ENCODE measurements at places on chromosomes 12 and 14. TPM values are rescaled to one million over a fixed set of nuclear protein-coding genes. Genes with fewer than 3 reads are reported as not detected.

Gene NUAK1
- 73.9 TPM for total RNA-seq

Gene ZDHHC22
- not detected for total RNA-seq

Gene PPP1R3E
- 2.6 TPM for total RNA-seq

Gene IL26
- not detected for total RNA-seq

Gene TMEM253
- not detected for total RNA-seq

- DNase-seq = peak; percentile 53
Observed at GRCh38 chr12:96375170-96375569, 25.1 kb downstream of the CDK17 start.

GRCh38 chr14:94571950-94572349 is 9.3 kb upstream of the SERPINA5 start:
- DNase-seq = peak; percentile 35

- no peak for DNase-seq
Observed at GRCh38 chr14:75770635-75771034, 109.6 kb downstream of the TTLL5 start.

DNA sequence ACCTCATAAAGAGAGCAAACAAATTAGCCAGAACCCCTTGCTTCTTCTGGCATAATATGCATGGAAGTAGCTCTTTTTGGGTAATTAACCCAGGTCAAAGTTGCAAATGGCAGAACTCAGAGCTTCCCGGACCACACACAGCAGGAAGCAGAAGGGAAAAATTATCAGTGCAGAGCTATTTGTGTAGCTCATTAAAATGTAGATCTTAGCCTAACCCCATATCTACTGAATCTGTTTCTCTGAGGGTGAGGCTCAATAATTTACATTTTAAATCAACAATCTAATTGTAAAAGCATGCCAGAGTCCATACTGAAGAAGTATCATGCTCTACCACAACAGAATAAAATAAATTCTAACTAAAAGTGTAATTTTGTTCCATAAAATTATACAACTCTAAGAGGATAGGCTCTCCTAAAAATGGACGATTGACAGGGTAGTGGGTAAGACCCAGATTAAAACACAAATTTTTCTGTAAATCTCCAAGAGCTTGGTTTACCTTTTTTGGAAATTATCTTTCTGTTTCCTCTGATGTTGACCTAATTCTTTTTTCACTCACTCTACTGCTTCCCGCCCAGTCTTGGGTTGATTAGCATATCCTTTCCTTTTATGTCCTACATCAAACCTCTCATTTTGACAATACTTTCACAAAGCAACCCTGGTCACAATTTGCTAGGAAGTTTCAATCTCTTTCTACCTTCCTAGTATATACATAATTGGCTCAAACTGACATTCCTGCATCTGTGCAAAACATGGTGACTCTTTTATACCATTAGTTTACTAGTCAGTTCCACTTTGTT is 213.3 kb upstream of the SLC16A7 start:
- DNase-seq = no peak

DNA sequence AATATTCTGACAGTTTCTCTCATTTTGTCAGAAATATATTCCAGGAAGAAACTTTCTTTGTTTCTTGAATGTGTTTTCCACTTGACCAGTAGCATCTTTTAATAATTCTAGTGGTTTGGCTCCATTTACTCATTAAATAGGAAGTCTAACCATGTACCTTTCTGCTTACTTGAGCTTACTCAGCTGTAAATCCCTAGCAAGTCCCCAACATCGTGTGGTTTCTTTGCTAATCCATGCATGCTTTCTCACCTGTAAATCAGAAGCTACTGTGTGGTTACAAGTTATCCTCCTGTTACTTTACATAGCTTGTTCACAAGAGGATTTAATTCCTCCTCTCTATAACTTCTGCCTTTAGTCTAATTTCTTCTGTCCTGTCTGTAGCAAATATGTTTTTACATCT is 227.7 kb downstream of the FSCB start:
- DNase-seq = no peak

DNA sequence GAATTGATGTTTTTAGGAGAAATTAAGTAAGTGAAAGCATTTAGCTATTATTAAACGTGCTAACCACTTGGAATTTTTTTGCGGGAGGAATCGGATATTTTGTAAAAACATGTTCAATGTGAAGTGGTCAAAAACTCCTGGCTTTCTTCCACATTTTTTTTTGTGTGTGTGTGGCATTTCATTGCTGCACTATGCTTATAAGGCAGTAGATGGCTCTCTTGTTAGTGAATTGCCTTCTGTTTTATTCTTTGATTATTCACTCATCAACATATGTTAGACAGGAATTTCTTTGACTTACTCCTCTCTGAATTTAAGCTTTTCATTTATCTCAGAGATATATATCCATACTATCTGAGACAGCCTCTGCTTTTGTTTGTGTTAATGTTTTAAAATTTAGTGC is 71.3 kb downstream of the DERA start:
- DNase-seq = peak; percentile 63

DNA sequence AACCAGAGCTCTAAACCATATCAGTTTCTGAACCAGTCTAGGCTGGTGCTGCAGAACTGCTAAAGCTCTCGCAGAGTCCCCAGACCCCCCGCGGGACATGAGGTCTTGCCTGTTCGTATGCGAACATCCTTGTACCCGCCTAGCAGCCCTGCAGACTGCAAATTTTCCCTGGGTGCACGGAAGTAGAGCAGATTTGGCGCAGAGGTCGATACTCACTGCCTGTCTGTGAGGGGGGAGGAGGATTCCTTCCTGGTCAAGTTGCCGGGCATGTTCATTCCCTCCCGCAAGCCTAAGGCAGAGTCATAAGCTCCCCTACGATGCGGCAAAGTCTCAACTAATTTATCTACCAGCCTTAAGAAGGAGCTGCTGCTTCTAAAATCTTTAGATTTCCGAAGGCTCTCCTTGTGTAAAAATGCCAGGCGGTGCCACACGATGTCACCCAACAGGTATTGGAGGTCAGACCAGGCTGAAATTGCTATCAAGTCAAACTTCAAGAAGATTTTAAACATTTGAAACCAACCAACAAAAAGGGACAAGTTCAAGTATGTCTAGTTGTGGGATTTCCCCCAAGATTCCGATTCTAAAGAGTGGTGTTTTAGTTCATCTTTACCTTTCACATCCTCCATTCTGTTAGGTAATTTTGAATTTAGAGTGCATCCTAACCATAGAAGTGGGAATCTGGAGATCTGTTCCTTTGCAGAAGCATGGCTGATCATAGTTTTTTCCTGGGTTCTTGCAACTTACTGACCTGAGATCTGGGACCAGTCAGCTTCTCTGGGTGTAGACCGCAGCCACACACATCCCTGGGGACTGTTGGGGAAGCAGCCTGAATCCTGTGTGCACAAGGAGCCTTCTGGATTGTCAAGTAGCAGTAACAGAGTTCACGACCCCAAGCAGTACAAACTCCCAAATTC is 1.6 kb upstream of the PAX9 start:
- DNase-seq = no peak

- DNase-seq = no peak
Observed at GRCh38 chr12:18483698-18484325, 222.5 kb downstream of the PIK3C2G start.

- peak; percentile 36 for DNase-seq
Observed at GRCh38 chr12:101823891-101824290, 6.9 kb downstream of the GNPTAB start.

DNA sequence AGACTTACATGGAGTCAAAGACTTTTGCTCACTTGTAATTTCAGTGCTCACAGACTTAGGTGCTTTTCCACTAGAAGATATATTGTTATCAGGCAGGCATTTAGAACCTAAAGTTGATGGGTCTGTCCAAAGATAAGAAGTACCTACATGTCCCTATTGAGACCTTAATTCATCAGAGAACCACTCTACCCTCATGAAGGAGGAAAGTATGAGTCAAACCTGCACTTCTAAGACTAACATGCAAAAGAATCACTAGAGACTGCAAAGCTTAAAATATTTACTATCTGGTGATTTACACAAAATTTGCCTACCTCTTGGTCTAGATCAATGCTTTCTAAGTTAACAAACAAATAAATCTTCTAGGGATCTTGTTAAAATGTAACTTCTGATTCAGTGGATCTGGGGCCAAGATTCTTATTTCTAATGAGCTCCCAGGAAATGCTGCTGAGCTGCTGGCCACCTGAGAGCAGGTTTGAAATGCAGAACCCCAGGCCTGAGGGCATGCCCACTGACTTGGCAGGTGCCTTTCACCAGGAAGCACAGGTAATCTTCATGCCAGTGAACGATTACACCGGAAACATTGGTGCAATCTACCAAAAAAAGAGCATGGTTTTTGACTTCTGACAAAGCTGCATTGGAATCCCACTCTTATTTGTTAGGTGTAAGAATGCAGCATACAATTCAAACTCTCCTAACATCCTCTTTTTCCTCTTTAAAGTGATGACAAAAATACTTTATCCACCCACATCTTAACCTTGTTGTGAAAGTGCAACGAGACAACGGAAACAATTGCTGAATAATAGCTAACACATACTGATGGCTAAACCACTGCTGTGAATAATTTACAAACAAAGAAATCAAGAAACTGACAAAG is 214.2 kb downstream of the ADAMTS20 start:
- no peak for DNase-seq

- peak; percentile 27 for DNase-seq
Observed at GRCh38 chr14:65211341-65211987, 109.1 kb upstream of the MAX start.

DNA sequence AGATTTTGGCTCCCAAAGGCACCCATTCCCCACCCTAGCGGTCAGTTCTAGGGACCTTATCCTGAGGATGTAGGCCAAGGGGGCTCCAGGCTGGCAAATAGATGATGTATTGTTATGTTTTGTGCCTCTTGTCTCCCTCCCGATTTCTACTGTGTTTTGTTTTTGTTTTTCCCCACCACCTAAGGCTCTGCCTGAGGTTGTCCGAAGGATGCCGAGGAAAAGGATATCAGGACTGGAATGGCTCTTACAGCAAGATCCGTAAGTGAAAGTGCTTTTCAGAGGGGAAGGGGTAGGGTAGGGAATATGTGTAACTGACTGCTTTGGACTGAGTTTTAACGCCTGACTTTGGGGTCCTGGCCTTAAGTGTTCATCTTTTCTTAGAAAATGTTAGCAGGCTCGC is 6.6 kb downstream of the FOXG1 start:
- DNase-seq = no peak

DNA sequence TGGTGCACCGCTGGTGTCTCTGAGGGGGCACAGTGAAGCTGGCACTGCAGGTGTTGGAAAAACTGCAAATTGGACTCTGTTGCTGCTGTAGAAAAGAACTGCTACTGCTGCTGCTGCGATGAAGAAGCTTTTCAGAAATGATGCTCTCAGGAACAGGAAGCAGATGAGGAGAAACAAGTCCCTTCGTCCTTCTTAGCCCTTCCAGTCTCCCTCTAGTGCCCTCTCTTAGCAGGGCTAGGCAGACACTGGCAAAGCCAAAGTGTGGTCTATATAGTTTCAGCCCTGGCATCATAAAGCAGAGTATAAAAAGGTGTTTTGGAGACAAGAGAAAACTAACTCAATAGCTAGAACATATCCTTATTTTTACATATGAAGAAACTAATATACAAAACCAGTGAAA is 174.5 kb downstream of the MYRFL start:
- DNase-seq = no peak

DNA sequence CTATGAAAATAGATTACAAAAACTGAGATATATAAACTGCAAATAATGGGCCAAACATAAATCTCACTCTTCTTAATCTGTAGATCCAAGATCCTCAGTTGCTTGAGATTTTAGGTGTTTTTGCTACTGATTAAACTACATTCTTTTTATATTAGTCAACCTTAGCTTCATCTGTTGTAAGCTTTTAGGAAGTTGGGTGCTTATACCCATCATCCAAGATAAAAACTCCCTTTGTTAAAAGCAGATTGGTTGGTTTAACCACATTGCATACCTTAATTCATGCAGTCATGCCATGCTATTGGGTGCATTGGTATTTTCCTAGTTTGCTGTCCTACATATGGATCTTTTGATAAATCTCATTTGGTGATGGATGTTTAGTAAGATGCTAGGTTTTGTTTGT is 46.2 kb upstream of the DIP2B start:
- no peak for DNase-seq
